ENCODE measurements at places on chromosomes 4 and X. TPM values are rescaled to one million over a fixed set of nuclear protein-coding genes. Genes with fewer than 3 reads are reported as not detected.

- peak within 1 kb of the TSS; percentile 82 for H3K4me3 ChIP-seq
- no peaks in the 10 kb centered on the region for H3K36me3 ChIP-seq
- peak; percentile 80 for DNase-seq
- H3K27ac ChIP-seq, result peak within 1 kb of the TSS; percentile 96
These were observed at the start of gene CCNG2 for GRCh38 chr4:77156912-77157858. Gene CCNG2, plus strand, starts transcription at chr4:77157207. Its CDS starts 1,326 bp downstream, at chr4:77158533.

DNA sequence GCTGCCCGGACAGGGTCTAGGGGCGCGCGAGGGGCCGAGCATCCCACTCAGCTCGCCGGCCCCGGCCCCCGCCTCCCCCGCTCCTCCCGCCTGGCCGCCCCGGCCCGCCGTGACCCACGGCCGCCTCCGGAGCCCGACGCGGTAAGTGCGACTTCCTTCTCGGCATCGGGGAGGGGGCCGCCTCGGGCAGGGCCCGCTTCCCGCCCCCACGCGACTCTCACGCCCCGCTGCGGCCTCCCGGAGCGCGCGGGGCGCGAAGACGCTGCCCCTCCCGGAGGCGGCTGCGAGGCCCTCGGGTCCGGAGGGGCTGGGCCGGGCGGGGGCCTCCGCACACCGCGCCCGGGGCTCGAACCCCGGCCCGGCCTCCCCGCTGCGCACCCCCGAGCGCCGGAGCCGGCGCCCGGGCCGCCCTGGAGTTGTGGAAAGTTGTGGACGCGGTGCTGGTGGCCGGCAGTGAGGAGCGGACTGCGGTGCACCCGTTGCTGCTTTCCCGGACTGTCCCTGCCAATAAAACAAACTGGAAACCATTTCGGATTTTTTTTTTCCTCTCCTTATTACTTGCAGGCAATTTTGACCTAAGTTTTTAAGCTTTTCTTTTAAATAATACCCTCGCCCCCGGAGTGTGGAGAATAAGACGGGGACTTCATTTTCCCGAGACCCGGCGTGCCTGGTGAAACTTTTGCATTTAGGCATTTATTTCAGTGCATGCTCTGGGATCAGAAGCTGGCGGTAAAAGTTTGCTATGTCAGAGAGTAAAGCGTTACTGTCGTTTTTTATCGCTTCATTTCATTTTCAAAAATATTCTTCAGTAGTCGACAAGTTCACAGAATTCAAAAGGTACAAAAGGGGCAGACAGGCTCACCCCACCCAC lies 13.0 kb upstream of the TMEM156 start:
- peak overlapping the region; percentile 96 for H3K27ac ChIP-seq
- no peaks in the 10 kb centered on the region for H3K27me3 ChIP-seq
- no peaks in the 10 kb centered on the region for H3K36me3 ChIP-seq
- DNase-seq, result no peak
- H3K4me1 ChIP-seq, result no peaks in the 10 kb centered on the region

GRCh38 chr4:8033829-8034528 lies 94.3 kb upstream of the AFAP1 start:
- no peak for DNase-seq
- no peaks in the 10 kb centered on the region for H3K27me3 ChIP-seq
- H3K27ac ChIP-seq, result no peak overlapping the region

- no peaks in the 10 kb centered on the region for H3K27me3 ChIP-seq
- H3K27ac ChIP-seq, result peak overlapping the region; percentile 19
- no peak for DNase-seq
- H3K36me3 ChIP-seq, result no peaks in the 10 kb centered on the region
- no peaks in the 10 kb centered on the region for H3K4me1 ChIP-seq
These were observed 776 bp downstream of the PABPC4L start for GRCh38 chr4:134200811-134201215.

GRCh38 chr4:159487284-159487747 lies 384.4 kb downstream of the RAPGEF2 start:
- H3K4me3 ChIP-seq, result no peak overlapping the region
- peaks cover 7% of the 10 kb centered on the region for H3K4me1 ChIP-seq
- no peak overlapping the region for H3K27ac ChIP-seq
- DNase-seq, result peak; percentile 26
- no peaks in the 10 kb centered on the region for H3K27me3 ChIP-seq
- no peaks in the 10 kb centered on the region for H3K36me3 ChIP-seq

GRCh38 chr4:155143512-155143911 lies 64.9 kb upstream of the NPY2R start:
- no peak overlapping the region for H3K4me3 ChIP-seq
- H3K27ac ChIP-seq, result no peak overlapping the region
- no peaks in the 10 kb centered on the region for H3K36me3 ChIP-seq
- H3K4me1 ChIP-seq, result no peaks in the 10 kb centered on the region
- DNase-seq, result no peak

DNA sequence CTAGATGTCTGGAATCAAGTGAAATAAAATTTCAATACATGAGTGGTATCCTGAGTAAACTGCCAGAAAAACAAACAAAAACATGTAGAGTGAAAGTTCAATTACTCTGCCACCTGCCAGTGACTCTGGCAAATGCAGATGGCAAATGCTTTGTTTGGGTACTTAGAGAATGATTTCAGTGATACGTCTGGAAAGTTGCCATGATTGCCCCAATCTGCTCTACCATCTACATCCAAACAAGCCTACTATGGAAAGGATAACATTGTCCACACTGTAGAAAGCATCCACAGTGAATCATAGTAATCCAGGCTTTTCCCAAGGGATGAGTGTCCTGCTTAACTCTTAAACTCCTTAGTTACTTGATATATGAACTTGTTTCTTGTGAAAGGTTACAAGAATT lies 3.4 kb downstream of the SPATA4 start:
- H3K4me3 ChIP-seq, result no peak overlapping the region
- no peak for DNase-seq
- H3K36me3 ChIP-seq, result no peaks in the 10 kb centered on the region
- no peak overlapping the region for H3K27ac ChIP-seq

Gene PNMA5
- not detected for total RNA-seq

Gene MND1
- total RNA-seq, result 0.66 TPM

Gene NAP1L3
- 3.3 TPM for total RNA-seq
